CD4-positive, alpha-beta T cell treated with Interleukin-4 for 1 hour (primary cell): ENCODE measurements at places on chromosomes 6 and 20.

DNA sequence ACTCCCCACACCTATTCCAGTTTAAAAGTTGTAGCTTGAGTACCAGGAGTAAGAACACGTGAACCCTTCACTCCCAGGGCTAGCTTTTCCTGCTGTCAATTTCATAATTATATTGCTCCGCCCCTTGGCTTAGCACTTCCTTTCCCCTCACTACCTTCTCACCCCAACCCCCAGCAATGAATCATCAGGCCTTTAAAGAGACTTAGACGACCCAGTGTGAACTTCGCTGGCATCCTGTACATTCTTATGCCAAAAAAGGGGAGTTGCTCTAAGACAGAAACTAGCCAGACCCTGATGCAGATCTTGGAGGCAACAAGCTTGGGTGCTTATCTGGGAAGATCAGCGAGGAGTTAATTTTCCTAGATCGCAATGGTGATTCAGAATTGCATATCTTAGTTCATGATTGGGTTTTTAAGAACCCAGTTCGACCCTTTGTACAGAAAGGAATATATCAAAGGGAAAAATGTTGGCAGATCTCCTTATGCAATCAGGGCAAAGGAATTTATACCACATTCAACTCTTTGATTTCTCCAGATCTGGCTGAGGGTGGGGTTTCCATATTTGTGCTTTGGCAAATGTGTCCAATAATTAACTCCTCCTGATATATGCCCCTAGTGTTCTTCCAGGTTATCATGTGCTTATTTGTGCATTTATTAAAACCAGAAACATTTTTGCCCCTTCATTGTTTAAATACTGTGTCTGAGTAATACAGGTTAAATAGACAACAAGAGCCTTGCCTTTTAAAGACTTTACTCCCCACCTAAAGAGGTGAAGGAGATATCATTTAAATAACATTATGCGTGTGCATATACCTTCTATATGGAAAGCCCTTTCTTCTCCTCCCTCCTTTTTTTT, 8.1 kb upstream of the ATXN1 start:
- DNase-seq = peak; percentile 84

DNA sequence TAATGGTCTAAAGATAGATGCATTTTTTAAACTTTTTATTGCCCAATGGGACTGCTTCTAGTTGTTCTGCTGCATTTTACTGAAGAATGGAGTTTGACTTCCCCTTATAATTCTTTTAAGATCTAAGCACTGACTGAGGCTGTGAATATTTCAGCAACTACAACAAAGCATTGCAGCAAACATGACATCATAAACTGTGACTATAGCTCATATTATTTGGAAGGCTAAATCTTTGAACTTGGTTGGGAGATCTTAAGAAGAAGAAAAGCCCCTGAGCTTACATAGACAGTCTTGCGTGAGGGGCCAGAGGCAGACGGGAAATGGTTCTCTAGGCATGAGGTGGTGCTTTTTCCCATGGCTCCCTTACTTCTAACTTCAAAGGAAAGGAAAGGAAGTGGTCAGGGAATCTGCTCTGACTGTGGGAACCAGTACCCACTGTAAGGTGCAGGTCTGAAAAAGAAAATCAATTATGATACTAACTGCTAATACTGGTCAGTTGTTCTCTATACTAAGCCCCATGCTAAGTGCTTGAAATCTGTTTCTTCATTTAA, 14.8 kb downstream of the HEY2 start:
- DNase-seq = no peak

GRCh38 chr20:9369557-9369956, 144.8 kb upstream of the LAMP5 start:
- DNase-seq = no peak

DNA sequence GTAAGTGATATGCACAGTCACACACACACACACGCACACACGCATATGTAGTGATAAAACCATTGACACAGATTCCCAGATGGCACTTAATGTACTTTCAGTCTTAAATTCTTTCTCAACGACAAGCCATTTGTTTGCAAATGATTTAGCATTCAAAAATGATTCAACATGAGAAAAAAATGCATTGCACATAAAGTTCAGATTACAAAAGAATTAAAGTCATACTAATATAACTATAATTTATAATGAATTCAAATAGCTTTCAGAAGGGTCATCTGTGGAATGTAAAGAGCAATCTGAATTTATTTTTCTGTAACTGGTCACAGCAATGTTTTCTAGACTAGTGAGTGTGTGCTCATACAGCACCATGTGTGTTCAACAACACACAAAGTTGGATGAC, 521.6 kb upstream of the ZNF337 start:
- no peak for DNase-seq

DNA sequence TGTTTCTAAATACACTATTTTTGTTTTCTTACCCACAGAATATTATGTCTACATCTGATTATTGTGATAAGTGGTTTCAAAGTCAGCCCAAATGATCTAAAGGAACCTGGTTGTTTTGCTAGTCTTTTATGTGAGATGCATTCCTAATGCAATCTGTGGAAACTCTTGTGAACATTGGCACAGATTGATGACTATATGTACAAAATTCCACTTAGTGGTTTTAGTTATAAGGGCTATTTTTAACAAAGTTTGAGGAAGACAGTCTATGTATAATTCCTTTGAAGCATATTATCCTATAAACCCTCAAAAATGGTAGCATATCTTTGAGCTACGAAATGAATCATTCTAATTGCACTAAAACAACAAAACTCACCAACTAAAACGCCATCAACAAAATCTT, 140.9 kb downstream of the GRIK2 start:
- DNase-seq = no peak

GRCh38 chr6:75922226-75922625, 150.2 kb downstream of the IMPG1 start:
- no peak for DNase-seq

DNA sequence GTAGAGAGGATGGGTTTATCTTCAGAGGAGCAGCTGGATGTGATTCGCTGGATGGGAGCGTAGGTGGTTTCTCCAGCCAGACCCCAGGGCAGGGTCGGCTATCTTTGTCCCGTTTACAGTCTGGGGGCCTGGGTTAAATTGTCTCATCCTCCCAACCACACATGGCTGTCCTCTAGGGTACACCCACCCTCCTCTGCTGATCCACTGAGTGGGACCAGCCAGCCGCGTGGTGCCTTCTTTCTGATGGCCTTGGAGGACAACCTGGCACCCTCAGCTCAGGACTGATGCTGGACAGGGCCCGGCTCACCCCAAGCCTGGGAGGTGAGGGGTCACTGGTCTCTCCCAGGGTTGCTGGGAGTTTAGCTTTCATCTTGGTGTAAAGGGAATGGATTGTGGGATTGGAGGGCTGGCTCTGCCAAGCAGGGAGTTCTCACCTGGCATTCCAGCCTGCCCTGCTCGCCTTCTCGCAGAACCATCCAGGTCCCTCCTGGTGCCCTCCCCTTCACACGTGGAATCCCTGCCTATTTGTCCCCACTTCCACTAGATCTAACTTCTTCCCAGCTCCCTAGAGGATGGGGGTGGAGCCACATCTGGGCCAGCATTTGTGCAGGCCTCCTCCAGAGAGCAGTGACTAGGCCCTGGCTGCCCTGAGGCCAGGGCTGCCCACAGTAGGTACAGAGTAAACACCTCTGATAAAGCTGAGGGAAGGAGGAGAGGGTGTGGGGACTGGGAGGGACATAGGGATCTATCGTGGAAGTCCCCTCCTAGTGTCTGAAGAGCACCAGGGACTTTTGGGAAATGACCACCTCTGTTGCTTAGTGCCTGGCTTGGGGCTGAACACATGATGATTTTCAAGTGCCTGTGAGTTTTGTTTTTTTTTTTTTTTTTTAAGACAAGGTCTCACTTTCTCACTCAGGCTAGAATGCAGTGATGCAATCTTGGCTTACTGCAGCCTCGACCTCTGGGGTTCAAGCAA, 1.6 kb downstream of the ITPR3 start:
- no peak for DNase-seq

DNA sequence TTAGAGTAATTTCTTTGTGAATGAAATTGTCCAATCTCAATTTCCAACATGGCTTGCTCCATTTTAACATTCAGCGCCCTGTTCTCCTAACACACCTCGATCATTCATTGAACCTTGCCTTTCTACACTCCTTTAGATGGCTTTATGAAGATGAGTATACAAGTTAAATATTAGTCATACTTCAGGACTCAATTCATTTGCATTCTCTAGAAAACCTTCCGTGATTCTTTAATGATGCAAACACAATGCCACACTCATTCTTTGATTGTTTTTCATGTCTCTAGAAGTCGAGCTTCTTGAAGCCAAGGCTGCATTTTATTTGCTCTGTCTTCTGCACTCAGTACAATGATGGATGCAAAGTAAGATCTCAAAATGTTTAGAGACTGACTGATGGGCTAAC, 641.2 kb downstream of the DOK5 start:
- DNase-seq = no peak

DNA sequence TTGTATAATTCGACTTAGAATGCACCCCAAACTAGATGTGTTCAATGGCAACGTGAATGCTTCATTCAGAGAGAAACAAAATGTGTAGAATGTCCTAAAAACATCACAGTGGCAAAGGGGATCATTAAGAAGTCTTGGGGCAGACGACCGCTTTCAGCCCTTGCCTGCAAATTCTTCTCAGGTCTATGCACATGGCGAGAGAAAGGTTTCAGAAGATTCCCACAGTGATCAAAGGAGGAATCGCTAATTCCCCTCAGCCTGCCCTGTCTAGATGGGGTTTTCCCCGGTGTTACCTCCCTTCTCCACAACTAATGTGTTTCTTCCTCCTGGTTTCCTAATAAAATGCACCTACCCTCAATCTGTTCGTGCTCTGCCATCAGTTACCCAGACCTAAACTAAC, 13.3 kb upstream of the NHSL1 start:
- no peak for DNase-seq

- no peak for DNase-seq
Observed at GRCh38 chr6:16950825-16951495, 150.9 kb upstream of the STMND1 start.

DNA sequence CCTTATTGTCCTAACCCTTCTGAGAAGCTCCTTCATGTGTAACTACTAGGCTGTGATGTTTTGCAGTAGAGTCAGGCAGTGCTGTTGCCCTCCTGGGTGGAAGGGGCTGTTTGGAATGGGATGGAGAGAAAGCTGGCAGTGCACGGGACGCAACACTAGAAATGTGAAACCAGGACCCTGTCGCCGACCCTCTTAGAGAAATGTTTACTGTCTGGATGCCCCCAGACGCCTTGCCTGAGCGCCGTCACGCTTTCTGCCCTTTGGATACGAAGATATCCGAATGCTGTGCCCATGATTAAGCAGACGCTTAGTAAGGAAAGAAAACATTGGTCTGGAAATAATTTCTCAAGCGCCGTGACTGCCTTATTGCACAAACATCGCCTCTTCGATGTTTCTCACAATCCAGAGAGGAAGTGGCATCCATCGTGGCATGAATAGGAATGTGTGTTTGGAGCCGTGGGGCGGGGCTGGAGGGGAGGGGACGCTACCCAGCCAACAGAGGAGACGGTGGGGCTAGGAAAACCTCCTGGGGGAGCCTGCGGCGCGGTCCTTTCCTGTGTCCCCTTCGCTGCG, 661 bp upstream of the PPP1R14C start:
- no peak for DNase-seq

GRCh38 chr6:161079566-161080262, 88.1 kb downstream of the MAP3K4 start:
- peak; percentile 46 for DNase-seq

DNA sequence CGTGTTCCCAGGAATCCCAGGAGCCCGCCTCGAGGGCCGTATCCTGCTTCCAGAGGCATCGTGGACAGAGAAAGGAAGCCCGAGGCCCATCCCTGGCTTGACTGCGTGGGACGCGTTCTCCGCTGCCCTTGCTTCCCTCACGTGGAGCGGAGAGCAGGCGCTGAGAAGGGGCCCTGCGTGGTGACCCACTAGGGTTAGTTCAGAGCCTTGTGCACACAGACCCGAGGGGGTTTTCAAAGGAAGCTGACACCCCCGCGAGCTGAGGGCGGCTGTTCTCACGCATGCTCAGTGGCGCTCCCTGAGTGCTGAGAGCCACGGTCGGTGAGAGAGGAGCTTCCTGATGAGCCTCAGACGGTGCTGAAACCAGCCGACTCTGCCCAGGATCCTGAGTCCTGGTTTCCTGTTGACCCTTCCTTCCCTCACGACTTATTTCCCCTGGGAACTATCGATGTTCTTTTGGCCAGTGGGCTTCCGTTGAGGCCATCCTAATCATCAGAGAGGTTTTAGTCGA, 28.9 kb upstream of the CCR6 start:
- DNase-seq = peak; percentile 81

DNA sequence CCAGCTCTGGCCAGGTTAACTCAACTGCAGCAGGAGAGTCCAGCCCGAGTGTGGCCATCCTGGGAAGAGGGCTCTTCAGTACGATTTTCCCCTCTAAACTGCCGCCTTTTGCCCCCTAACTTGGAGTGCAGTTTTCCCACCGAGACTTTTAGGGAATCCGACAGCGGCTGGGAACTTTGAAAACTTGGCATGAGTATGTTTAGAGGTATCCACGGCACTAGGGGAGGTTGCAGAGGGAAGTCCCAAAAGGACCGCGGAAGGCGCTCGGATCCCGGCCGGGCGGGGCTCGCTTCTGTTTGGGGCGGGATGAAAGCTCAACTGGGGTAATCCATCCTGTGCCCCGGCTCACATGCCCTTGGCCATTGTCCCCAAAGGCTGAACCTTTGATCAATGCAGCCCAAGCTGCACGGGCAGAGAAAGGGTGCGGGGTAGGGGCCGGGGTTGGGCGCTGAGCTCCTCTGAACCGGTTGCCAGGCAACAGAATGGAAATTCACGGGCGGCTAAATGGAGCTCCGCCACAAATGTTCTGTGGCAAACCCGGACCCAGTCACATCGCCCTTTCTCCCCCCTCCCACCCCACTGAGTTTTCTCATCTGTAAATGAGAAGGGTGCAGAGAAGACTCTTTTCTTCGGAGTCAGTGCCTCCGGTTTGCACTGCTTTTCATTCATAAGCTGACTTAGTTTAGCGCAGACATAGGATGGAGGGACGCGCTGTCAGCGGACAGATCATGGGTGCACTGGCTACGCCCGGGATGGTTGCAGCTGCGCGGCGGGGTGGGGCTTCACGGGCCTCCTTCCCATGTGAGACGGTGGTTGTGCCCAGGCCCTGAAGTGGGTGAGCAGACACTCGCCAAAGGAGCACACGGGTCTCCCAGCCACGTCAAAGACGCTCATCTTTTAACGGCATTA, 2.3 kb downstream of the BMP6 start:
- DNase-seq = no peak

- no peak for DNase-seq
Observed at GRCh38 chr20:3705970-3706739, 6.2 kb downstream of the SIGLEC1 start.

DNA sequence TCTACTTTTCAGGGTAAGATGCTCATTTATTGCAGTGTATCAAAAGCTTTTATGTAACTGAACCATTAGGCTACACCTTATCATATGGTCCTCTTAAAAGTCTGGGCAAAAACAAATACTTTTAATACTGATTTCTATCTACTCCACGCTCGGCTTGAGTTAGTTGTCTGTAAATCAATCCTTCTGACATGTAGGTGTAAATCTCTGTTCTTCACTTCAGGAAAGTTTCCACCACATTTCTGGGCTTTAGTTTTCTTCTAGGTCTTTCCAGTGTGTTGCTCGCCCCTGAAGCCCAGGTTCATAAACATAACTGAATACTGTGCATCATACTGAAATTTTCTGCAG, 89.2 kb upstream of the RNF217 start:
- no peak for DNase-seq

GRCh38 chr6:150201772-150202329, 59.0 kb downstream of the PPP1R14C start:
- DNase-seq = no peak
